ENCODE measurements at places on chromosomes 3 and 15. TPM values are rescaled to one million over a fixed set of nuclear protein-coding genes. Genes with fewer than 3 reads are reported as not detected.

Gene CCR8
- not detected for total RNA-seq

Gene DNAJA4
- 0.33 TPM for total RNA-seq

Gene FOXB1
- total RNA-seq, result 2.2 TPM

DNA sequence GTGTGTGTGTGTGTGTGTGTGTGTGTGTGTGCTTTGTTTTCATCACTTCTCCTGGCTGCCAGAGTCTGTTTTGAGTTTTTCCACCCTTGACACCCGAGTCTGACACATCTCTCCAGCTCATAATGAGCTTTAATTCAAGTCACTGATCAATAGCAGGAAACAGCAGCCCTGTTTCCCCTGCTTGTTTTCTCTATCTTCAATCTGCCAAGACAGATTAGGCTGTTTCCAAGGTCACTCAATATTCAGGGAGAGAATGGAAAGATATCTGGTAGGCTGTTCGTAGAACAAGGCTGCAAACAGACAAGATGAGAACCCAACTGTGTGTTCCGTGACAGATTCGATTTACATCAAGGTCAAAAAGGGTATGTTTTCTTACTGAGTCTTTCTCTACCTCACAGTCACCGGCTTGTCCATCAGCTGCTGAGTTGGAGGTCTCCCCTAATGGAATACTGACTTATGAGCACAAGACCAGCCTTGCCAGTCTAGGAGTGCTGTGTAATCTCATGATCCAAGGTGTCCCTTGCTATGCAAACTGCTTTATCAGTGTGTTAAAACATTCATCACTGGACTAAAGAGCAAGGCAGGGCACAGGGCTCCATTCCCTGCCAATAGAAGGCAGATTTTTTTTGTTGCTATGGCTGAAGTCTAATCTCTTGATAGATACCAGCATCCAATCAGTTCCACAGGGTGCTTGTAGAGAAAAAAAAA lies 187.9 kb upstream of the LMCD1 start:
- H3K4me3 ChIP-seq, result no peak overlapping the region
- no peak for DNase-seq
- H3K27ac ChIP-seq, result no peak overlapping the region
- no peaks in the 10 kb centered on the region for H3K4me1 ChIP-seq
